ENCODE measurements at places on chromosomes 13 and 19. TPM values are rescaled to one million over a fixed set of nuclear protein-coding genes. Genes with fewer than 3 reads are reported as not detected.

DNA sequence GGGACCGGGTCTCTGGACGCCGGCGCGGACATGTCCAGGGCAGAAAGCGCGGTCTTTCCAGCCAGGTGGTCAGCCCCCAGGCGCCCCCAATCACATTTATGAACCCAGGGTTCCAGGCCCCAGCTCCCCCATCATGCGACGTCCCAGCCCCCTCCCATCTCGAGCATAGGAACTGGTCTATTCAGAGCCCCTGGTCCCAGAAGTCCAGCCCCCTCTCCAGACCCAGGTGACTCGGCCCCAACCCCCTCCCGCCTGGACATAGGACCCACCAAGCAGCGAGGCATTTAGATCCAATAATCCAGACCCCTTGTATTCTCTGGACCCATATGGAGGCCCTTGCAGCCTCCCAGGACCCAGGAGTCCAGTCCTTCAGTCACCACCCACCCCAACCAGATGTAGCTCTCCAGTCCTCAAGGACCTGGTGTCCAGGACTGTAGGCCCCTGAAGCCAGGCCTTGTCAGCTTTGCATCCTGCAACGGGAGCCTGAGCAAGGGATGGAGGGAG lies 501 bp downstream of the APLP1 start:
- peak; percentile 58 for DNase-seq

- peak; percentile 85 for DNase-seq
Measured at GRCh38 chr19:38877781-38878574, at the start of gene RINL. TSS of gene RINL (minus strand) at chr19:38878275. CDS start at chr19:38876742, 1,533 bp downstream.

GRCh38 chr13:76991432-76991795 lies 467 bp upstream of the CLN5 start:
- no peak for DNase-seq

DNA sequence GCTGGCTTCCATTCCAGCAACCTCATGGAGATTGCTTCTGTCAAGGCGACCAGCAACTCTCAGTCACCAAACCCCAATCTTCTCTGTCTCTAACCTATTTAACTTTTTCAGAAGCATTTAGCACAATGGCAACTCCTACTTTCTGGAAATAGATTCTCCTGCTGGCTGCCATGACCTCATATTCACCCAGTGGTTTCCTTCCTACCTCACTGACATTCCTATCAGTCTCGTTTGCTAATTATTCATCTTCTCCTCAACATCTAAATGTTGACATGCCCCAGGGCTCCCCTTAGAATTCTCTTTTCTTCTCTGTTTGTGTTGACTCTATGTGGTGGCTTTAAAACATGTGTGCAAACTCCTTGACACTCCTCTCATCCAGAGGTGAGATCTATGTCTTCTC lies 106.7 kb downstream of the OLFM4 start:
- no peak for DNase-seq

DNA sequence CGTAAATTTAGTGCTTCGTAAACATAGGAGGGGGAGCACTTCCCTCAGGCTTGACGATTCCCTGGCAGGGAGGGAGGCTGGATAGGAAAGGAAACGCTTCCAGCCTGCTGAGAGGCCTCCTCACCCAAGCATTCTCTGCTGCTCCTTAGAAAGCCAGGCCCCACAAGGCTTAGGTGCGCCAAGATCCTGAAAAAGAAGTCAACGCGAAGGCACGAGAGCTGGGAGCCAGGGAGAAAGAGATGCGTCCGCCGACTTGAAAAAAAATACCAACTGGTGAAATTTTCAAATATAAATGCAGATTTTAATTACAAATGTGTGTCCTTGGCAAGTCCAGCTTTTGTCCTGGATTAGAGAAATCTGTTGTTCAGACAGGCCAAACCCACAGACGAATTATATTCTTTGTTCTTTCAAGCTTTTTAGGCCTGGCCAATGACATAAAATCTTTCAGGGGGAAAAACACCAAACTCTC lies 64.0 kb downstream of the ALOX5AP start:
- DNase-seq, result no peak

GRCh38 chr13:23140492-23140891 lies 40.3 kb upstream of the SGCG start:
- no peak for DNase-seq

- peak; percentile 29 for DNase-seq
Measured at GRCh38 chr13:111474136-111475002, 153.9 kb downstream of the TEX29 start.

DNA sequence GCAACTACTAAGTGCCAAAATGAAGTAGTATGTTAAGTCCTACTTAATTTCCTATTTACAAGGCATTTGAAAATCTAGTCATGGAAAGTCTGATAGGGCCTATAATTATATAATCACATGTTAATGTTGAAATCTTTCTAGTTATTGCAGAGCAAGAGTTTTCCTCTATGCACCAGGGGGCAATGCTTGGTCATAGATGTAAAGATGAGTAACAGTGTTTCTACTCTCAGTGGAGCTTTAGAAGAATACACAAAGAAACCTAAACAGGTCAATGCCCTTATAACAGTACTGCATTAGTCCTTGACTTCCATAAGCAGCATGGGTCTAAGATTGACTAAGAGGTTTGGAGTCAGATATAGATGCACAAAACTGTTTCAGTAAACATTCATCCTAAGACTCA lies 218.7 kb downstream of the KCTD12 start:
- DNase-seq, result peak; percentile 4

DNA sequence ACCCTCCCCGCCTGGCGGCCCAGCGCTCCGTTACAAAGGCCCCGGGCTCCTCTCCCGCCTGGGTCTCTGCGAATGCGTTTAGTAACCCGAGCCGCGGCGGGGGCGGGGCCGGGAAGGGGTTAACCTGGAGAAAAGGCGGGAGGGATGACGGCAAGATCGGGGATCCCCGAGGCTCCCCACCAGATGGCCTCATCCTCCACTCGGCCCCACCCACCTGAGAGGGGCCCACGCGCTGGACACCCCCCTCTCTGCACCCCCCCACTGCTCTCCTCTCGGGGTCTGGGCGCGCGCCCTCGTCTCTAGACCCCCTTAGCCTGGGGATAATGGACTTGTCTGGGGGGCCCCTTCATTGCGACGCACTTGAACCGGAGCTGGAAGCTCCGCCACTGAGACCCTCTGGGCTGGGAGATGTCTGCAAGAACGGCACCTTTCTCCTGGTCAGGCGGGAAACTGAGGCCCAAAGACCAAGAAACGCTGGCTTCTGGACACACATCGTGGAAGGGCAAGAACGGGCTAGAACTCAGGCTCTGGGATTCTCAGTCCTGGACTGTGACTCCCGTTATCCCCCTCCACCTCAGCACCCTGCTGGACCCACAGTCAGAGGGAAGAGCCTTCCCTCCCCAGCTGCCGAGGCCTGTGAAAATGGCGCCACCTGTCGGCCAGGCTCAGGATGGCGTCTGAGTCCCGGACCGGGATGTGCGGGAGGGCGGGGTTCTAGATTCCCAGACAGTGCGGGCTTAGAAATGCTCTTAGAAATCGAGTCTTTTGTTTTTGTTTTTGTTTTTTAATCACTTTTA lies 2.9 kb upstream of the LTBP4 start:
- DNase-seq, result peak; percentile 87

DNA sequence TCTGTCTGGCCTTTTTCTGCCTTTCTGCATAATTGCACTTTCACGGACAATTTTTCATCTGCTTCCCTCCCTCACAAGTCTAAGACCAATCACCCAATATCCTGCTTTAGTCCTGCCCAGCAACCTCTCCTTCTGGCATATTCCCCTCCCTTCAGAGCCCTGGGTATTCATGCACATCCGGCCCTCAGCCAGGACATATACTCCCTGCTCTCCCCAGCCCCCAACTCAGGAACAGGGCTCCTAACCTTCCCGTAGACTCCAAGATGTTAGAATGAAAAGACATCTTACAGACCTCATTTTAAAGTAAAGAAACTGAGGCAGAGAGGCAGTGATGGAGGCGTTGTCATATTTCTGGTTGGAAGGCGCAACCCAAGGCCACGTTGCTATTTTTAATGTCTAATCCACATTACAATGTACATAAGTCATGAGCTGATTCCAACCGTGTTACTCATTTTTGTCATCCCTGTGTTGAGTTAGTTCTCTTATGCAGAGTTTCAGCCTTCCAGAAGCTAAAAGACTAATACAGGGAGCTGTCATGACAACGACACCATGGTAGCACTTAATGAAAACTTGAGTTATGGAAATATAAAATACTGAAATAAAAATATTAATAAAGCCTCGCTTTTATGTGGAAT lies 209.2 kb downstream of the TSHZ3 start:
- no peak for DNase-seq

GRCh38 chr13:56216221-56216620 lies 924.5 kb upstream of the PRR20A start:
- no peak for DNase-seq

- no peak for DNase-seq
Measured at GRCh38 chr13:105543742-105544141, 991.7 kb downstream of the EFNB2 start.

DNA sequence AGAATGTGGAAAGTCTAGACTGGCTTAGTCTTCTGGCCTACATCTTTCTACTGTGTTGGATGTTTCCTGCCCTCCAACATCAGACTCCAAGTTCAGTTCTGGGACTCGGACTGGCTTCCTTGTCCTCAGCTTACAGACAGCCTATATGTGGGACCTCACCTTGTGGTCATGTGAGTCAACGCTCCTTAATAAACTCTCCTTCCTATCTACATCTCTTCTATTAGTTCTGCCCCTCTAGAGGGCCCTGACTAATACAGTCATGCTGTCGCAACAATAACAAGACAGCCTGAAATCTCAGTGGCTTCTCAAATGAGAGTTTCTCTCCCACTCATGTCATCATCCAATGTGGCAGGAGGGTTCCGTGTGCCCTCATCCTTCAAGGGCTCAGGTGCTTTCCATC lies 347.8 kb downstream of the MZT1 start:
- DNase-seq, result no peak

- peak; percentile 76 for DNase-seq
Measured at GRCh38 chr19:12668932-12669269, 2.3 kb downstream of the WDR83 start.

GRCh38 chr19:711254-711653 lies 2.5 kb downstream of the PALM start:
- no peak for DNase-seq

MATK gene
- total RNA-seq, result 1.3 TPM

NLRP4 gene
- total RNA-seq, result 0.19 TPM

PEG3 gene
- total RNA-seq, result not detected

KLHL1 gene
- not detected for total RNA-seq

STARD13 gene
- total RNA-seq, result 0.10 TPM

SLC7A1 gene
- total RNA-seq, result 23.1 TPM
